ENCODE measurements at places on chromosomes 5 and 9. TPM values are rescaled to one million over a fixed set of nuclear protein-coding genes. Genes with fewer than 3 reads are reported as not detected.

DNA sequence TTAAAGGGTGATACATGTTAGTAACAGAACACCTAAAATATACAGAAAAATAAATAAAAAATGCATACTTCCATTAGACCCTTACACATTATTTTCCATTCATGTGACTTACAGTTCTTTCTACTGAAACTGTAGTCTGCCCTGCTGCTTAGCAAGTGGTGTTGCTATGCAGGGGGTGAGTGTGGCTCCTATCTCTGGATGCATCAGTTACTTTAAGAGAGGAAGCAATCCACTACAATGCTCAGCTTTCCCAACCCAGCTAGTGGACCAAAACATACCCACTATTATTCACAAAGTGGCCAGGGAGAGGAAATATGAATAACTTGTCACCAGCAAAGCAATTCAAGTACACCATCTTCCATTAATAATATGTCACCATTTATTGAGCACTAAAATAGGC, 121.8 kb downstream of the DOCK2 start:
- no peak for DNase-seq

SERF1A gene
- polyA plus RNA-seq: 13.0 TPM

- DNase-seq: no peak
Observed at GRCh38 chr5:121171834-121172233, 679.8 kb upstream of the FTMT start.

PPP2R2B gene
- polyA plus RNA-seq: 1.9 TPM

GRCh38 chr9:114552706-114553105, 34.9 kb upstream of the ATP6V1G1 start:
- DNase-seq: no peak

DNA sequence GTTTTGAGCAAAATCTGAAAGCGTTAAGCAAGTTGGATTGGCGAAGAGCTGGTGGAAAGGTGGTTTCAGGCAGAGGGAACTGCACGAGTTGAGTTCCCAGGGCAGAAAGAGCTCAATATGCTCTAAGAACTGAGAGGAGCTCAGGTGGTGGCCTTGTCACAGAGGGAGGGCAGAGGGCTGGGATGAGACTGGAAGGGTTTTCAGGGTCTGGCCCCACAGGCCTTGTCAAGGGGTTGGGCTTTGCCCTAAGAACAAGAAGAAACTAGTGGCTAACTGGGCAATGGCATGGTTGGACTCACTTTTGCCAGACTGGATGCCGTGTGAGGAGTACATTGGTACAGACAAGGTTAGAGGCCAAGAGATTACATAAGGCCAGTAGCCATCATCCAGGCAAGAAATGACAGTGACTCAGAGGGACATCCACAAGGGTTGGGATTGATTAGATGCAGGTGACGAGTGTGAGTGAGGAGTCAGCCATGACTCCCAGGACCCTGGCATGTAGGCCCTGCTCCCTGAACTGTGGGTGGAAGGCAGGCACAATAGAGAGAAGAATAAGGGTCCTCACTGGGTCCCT, 75.1 kb upstream of the SMIM23 start:
- no peak for DNase-seq

PSAT1 gene
- polyA plus RNA-seq: 40.1 TPM

UAP1L1 gene
- 1.6 TPM for polyA plus RNA-seq

DNA sequence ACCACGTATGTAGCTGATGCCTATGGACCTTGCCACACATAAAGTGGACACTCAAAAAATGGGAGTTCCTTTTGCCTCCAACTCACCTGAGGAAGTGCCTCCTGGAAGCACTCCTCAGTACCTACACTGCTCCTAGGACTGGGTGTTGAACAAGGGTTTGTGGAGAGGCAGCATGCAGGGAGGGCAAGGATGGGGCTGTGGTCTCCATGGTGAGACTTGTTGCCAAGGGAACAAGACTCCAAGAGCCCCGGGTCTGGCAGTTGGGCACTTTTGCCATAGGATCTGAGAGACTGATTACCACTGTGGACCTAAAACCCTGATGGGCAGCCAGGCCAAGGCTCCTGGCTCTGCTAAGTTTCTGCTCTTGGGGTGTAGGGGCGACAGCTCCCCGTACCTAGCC, 6.9 kb upstream of the NR5A1 start:
- DNase-seq: no peak

- no peak for DNase-seq
Observed at GRCh38 chr5:96342581-96342980, 90.5 kb downstream of the PCSK1 start.

ARHGEF37 gene
- 4.6 TPM for polyA plus RNA-seq

DNA sequence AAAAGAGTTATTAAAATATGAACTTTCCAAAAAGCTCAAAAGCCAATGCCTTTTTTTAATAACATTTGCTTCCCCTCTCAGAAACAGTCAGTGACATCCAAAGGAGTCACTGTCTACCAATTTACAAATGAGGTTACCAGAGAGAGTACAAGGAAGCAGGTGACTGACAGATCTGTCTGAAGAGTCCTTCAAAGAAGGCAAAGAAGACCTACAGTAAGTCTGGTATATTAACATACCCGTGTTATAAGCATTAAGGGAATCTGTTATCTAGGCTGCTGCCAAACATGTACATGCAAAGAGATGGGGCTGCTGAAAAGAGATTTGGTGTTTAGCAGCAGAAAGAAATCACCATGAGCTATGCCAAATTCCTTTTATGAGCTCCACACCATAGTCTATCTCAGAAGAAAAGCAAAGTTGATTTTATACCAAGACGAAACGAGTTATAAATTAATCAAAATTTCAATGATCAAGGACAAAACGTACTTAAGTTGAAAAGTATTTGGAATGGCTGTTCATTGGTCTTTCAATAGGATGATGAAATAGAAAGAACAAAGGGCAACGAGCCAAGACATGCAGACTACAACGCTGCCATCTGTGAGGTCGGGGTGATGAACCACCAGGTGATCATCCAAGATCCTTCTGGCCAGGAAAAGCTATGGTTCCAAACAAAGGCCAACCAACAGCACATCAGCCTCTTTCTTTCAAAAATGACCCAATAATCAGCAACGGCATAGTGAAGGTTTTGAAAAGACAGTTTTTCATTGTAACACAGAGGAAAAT, 8.1 kb downstream of the PRELID2 start:
- no peak for DNase-seq

DNA sequence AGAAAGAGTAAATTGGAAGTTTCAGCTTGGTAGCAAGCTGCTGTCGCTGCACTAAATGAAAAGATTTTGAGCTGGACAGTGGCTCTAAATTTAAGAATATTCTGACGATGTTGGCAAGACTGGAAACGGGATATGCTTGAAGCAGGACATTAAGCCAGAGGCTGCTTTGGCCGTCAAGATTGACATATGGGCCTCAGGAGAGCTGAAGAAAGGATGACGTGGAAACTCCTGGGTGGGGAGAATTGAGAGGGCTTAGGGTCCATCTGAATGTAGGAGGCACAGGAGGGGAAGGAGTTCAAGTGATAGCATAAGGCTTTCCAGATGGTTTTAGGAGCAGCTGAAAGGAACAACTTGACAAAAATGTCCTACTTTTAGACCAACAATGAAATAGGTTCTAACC, 108.9 kb downstream of the PAPPA start:
- no peak for DNase-seq

IRGM gene
- 0.14 TPM for polyA plus RNA-seq

CKMT2 gene
- polyA plus RNA-seq: 66.7 TPM

Data from muscle of arm (tissue), 14 donors.